ENCODE measurements at places on chromosomes 1 and 21. TPM values are rescaled to one million over a fixed set of nuclear protein-coding genes. Genes with fewer than 3 reads are reported as not detected.

Gene SPAG17
- 10.1 TPM for total RNA-seq

Gene VAMP3
- 59.2 TPM for total RNA-seq

Gene GJA5
- 11.5 TPM for total RNA-seq

Gene TXNIP
- total RNA-seq = 1,858 TPM

Gene CD5L
- total RNA-seq = not detected

Gene CASQ2
- 3.2 TPM for total RNA-seq

Gene FCRL2
- not detected for total RNA-seq

Gene FAM110D
- total RNA-seq = 4.2 TPM

Gene AGBL4
- not detected for total RNA-seq

Gene KCNT2
- total RNA-seq = 1.2 TPM

Gene TRIM63
- total RNA-seq = not detected

- DNase-seq = no peak
These were observed 298.9 kb downstream of the DSCAM start for GRCh38 chr21:40547906-40548513.

GRCh38 chr1:207839083-207839413, 71.9 kb downstream of the CD34 start:
- DNase-seq = no peak

DNA sequence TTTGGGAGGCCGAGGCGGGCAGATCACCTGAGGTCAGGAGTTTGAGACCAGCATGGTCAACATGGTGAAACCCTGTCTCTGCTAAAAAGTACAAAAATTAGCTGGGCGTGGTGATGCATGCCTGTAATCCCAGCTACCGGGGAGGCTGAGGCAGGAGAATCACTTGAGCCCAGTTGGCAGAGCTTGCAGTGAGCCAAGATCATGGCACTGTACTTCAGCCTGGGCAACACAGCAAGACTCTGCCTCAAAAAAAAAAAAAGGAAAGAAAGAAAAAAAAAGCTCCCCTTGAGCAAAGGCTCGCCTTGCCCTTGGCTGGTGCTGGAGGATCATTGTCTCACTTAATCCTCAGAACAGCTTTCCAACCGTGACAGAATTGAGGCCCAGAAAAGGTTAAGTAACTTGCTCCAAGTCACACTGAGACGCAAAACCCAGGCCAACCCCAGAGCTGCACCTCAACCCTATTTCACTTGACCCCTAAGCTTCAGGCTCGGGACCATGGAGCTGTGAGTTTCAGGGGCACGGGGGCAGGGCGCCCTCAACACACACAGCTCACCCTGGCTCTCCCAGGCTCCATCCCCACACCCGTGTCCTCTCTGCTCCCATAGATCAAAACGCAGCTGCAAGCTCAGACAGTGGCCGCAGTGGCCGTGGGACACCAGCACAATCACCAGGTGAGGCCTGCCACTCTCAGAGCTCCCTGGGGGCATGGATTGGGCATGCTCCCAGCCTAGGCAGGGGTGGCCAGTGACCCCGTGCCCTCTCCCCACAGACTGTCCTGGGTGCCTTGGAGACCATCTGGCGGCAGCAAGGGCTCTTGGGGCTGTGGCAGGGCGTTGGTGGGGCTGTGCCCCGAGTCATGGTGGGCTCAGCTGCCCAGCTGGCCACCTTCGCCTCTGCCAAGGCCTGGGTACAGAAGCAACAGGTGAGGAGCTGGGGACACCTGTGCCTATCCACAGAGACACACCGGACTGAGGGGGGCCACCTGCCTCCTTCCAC, 1.6 kb downstream of the SLC25A34 start:
- no peak for DNase-seq

DNA sequence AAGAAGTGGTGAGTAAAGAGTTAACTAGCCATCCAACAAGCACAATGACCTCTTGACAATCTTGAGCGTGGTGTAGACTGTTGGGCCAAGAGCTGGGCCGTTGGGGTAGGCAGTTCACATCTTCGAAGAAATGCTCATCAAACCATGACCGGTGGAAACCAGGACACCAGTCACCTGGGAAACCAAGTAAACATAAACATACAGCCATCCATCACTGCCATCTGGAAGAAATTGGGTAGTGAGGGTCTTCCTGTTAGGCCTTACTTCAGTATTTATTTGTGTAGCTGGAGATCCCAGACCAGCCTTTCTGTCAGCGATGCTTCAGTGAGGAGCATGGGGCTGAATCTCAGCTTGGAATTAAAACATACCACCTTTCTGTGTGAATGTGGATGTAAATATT, 108.1 kb upstream of the HAO2 start:
- DNase-seq = no peak

DNA sequence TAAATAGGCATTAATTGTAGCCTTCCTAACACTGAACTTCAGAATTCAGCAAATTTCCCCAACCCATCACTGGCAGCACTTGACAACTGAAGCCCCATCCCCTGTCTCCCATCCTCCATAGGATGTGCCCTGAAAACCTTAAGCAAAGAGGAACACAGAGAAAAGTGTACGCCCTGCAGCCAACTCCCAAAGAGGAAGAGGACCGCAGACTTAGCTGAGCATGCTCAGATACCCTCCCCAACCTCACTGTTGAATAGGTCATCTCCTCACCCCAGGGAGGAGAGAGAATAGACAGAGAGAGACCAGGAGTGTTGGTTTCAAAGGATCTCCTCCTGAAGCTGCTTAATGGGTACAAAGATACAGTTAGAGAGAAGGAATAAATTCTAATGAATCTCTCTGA, 50.5 kb downstream of the CD2 start:
- DNase-seq = no peak

DNA sequence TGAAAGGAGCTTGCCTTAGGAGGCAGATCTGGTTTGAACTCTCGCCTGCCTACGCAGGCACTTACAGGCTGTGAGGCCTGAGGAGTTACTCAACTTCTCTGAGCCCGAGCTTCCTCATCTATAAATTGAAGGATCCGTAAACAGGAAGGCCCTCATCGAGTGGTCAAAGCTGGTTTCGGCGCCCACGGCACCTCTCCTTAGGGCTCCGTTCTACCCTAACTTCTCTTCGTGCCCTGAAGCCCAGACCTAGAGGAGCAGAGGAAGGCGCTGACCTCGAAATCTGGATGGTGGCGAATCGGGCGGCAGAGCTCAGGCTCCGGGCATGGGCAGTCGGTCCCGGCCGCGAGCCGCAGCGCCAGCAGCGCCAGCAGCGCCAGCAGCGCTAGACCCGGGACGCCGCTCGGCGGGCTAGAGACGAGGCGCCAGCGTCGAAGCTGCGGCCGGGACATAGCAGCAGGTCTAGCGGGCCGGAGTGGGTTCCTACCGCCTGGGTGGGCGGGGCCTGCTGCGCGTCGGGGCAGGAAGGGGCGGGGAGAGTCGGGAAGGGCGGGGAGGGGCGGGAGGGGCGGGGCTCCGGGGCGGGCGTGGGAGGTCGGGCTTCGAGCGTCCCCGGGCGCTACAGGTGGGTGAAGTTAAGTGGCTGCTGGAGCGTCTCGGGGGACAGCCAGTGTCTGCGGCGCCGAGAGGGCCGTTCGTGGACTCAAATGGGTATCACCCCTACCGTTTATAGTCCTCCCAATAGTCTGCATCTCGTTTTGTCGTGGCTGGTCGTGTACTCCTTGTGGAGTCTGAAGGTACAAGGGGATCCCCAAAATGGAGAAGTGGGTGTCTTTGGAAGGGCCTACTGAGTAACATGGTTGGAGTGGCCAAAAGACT, at the start of gene CTBS:
Gene CTBS (minus strand): TSS at position 474 of the 876 bp plus-strand sequence. CDS start 25 bp downstream, at position 449.
- no peak for DNase-seq

GRCh38 chr21:41258617-41259016, 58.0 kb upstream of the FAM3B start:
- no peak for DNase-seq

- no peak for DNase-seq
These were observed 39.9 kb upstream of the TADA1 start for GRCh38 chr1:166915941-166916340.

- DNase-seq = no peak
These were observed 30.2 kb downstream of the NEK7 start for GRCh38 chr1:198186916-198187580.

DNA sequence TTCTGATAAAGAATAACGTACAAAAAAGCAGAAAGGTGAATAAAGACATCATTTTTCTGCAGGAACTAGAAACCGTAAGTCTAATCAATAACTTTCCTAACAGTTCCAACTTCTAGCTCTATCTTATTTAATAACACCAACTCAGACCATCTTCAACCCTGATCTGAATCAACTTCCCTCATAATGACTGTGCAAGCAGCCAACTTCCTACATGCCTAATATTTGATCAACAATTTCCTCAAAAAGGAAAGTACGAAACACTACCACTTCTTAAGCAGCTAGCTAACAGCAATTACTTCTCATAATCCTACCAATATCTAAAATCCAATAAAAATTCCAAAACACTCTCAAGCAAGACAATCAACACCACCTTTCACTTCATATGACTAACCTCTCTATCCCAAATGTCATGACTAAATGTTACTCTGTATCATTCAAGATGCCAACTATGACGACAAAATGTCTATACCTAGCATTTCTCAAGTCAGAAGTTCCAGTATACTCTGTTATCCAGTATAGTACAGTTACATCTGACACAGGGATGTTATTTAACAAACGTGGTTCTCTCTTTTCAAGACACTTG, 1.7 kb downstream of the COP1 start:
- no peak for DNase-seq

- DNase-seq = no peak
These were observed 7.6 kb upstream of the INPP5B start for GRCh38 chr1:37954316-37954971.

- no peak for DNase-seq
These were observed 49.9 kb upstream of the GUCA2A start for GRCh38 chr1:42214447-42214871.

GRCh38 chr1:171487038-171487437, 1.7 kb downstream of the PRRC2C start:
- no peak for DNase-seq

DNA sequence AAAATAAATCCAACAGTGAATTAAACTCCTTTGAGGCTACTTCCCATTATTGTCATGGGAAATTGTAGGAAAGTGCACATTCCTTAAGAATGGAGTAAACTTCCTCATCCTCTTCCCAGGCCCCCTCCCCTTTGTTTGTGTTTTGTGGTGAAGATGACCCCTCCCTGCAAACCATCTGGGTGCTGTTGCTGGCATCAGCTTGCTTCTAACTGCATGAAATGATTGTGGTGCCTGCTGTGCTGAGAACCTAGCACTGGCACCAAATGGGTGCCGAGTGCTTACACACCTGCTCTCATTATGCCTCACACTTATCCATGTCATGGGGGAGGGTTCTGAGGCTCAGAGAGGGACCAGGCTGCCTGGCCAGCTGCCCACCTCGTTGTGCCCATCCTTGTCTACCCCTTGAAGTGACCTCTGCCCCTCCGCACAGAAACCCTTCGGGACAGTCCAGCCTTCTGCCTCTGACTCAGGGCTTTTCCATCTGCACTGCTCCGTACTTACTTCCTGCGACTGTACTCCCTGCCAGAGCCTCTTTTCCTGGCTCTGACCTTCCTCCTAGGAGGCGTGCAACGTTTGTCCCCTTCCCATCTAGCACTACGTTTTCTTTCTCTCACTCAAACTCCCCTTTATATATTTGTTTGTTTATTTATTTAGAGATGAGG, 30.6 kb downstream of the CAPN2 start:
- no peak for DNase-seq

DNA sequence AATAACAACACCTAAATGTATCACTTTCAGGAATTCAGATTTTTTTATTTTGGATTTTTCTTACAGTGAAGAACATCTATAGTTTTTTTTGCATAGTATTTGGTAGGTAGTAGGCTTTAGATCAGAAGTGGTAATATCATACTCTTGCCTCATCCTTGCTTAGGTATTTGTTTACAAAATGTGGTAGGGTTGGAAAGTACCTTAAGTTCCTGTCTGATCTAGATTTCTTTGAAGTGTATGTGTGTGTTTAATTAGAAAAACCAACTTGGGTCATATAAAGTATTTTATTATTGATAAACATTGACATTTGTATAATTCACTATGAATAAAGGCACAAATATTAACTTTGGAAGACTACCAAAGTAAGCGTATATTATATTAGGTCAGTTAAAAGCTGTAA, 85.3 kb upstream of the GPR88 start:
- DNase-seq = no peak

- DNase-seq = no peak
These were observed 2.0 kb upstream of the PERM1 start for GRCh38 chr1:983798-984475.

- DNase-seq = no peak
These were observed 3.0 kb downstream of the FMO1 start for GRCh38 chr1:171251042-171251951.

DNA sequence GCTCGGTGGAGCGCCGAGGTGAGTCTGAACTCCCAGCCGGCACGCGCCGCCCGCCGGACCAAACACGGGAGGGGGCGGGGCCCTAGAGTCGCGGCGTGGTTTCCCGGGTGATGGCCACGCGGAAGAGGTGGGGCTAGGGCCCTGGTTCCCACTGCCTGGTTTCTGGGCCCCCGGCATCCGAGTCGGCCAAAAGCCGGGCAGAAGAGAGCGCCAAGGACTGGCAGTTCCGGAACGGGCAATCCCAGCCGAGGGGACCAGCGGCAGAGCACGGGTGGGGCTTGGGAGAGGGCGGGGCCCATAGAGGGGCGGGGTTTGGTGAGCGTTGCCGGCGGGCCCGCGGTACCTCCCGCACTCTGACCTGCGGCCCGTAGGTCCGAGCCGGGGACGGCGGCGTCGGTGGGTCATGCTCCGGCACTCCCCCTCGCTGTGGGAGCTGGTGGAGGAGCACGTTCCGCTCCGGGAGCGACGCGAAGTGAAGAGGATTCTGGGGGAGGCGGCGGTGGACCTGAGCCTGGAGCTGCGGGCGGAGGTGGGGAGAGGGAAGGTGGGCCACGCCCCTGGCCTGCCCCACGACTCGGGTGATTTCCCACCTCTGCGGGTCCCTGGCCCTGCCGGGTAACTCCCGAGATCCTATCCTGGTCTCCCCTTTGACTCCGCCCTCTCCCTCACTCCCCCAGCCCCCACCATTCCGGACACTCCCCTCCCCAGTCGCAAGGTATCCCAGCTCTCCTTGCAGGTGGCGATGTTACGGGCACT, at the start of gene CCDC24:
Gene CCDC24 (plus strand): TSS at position 124 of the 756 bp plus-strand sequence. CDS start 280 bp downstream, at position 404.
- no peak for DNase-seq

- DNase-seq = no peak
These were observed 35.7 kb downstream of the NCF2 start for GRCh38 chr1:183554577-183554976.

DNA sequence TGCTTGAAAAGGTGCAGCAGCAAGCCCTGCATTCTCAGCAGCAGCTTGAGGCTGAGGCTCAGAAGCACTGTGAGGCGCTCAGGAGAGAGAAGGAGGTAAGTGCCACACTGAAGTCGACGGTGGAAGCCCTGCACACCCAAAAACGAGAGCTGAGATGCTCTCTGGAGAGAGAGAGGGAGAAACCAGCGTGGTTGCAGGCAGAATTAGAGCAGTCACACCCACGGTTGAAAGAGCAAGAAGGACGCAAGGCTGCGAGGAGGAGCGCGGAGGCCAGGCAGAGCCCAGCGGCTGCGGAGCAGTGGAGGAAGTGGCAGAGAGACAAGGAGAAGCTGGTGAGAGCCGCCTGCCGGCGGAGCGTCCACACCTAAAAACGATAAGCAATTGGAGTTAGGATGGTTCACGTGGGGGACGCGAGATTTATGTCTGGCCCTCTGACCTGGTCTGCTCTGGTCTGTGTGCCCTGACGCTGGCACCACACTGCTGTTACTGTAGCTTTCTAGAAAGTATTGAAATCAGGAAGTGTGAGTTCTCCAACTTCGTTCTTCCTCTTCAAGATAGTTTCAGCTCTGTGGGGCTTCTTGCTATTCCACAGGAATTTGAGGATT, 26.7 kb upstream of the DIP2A start:
- no peak for DNase-seq
